ENCODE measurements at places on chromosomes 1 and 21.

GRCh38 chr1:103986792-103987191, 237.1 kb downstream of the AMY1C start:
- no peak for DNase-seq

DNA sequence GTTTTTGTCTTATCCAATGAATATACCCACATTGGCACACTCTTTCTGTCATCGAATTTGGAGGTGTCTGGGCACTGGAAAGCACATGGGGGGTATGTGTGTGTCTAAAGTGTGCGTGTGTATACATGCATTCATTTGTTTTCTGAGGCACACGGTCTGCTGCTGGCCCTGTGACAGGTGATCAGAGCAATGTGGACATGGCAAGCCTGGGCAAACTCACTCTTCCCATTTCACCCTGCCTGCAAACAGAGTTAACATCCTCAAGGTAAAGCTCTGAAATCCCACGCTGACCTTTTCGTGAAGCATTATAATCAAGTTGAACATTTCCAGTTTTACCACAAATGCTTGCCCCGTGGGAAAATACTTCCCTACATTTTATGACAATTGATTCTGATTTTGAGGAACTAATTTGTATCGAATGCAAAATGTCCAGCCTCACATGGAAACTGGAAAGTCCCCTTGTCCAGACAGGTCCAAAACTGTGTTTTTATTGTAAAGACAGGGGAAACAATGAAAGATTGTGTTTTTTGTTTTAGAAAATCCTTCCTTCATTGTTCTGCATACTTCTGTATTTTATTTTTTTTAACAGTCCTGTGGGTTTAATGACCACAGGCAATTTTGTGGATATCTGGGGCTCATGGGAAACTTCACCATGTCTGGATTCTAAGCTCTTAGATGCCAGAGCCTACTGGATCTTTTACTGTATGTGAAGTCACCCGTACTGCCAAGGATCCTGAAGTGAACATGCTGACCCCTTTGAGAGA, 160.9 kb downstream of the PBX1 start:
- no peak for DNase-seq

DNA sequence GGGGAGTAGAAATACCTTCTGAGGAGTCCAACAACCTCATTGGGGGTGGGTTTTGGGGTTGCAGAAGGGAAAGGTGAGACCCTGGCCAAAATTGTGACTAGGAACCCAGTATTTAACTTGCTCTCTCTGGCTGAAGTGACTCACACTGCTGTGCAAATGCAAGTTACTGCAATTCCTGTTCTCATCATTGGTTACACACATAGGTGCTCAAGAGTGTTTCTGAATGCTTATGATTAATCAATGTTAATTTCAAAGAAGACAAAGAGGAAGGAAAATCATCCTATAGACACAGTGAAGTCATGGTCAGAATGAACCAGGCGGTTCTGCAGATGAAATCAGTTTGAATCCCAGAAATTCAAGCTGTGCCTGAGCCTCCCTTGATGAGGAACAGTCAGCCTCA, 3.1 kb downstream of the ASCL5 start:
- no peak for DNase-seq

DNA sequence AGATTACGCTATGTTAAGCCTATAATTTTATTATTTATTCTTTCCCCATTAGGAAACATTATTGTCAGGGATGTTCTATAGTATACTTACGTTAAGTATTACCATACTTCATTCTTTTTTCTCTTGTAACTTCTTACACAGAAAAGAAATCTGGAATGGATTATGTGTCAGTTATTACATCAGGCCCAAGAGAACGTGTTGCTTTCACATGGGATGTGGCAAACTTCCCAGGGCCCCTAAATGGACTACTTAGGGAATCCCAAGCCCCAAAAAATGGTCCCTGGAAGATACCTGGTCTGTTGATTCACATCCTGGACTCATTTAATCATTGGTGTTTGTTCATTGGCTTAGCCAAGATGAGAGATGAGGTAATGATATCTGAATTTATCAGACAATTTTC, 249.8 kb downstream of the NRIP1 start:
- DNase-seq, result no peak

DNA sequence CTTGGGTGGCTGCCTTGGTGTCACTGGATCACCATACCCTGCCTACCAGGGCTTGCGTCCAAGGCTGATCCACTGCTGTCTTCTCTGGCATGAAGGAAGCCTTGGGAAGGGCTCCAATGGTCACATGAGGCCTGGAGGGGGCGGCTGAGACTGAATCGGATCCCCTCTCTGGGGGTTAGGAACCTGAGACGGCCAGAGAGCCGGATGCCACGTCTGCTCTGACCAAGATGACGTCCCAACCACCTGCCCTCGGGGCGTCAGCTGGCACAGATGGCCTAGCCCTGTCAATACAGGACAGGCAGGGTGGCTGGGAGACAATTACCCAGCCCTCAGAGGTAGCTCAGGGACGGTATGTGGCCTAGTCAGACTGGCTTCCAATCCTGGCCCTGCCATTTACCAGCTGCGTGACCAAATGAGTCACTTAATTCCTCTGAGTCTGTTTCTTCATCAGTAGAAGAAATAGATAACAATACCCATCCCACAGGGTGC, 5.4 kb downstream of the TRIM62 start:
- DNase-seq, result no peak

DNA sequence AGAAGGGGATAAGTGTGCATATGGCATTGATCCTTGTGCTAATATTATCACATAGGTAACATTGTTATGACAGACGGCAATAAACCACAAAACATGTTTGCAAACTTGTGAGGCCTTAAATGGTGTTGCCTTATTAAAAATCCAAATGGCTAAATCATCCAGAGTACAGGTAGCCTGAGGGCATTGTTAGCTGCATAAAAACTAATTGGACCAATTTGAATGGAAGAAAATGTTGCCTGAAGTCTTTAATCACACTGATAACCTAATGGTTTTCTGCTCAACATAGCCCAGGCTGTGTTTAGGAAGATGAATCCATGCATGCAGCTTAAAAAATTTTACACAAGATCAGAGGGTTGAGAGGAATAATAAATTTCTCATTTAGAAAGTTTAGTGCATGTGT, 19.4 kb upstream of the LRRC53 start:
- DNase-seq, result no peak
